Dorsolateral prefrontal cortex (tissue), 122 donors: ENCODE measurements at places on chromosomes 11 and 22. TPM values are rescaled to one million over a fixed set of nuclear protein-coding genes. Genes with fewer than 3 reads are reported as not detected.

- DNase-seq: no peak
Measured at GRCh38 chr11:15489281-15489680, 374.6 kb downstream of the INSC start.

The DBX1 gene
- total RNA-seq: not detected

The OR52I1 gene
- not detected for total RNA-seq

GRCh38 chr11:34343153-34343552, 14.7 kb downstream of the ABTB2 start:
- no peak for DNase-seq

DNA sequence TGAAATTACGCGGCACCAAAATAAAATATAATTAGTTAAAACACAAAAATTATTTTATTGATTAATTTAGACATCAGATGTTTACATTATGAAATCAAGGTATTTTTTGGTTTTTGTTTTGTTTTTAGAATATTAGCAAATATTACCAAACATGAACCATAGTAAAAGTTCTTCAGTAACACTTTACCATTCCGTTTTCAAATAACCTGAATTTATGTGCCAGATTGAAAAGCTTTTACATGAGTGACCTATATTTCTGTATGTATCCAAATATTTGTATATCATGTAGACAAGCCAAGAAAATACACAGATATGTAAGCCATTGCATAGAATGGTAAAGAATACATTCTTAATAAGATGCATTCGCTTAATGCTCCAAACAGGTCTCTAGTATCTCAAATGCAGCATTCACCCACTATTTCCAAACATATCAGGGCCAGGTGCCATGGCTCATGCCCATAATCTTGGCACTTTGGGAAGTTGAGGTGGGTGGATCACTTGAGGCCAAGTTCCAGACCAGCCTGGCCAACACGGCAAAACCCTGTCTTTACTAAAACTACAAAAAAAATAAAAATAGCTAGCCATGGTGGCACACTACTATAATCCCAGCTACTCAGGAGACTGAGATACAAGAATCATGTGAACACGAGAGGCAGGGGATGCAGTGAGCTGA, 102.4 kb upstream of the SERPIND1 start:
- no peak for DNase-seq

GRCh38 chr11:35593143-35593542, 25.1 kb upstream of the FJX1 start:
- DNase-seq: no peak

DNA sequence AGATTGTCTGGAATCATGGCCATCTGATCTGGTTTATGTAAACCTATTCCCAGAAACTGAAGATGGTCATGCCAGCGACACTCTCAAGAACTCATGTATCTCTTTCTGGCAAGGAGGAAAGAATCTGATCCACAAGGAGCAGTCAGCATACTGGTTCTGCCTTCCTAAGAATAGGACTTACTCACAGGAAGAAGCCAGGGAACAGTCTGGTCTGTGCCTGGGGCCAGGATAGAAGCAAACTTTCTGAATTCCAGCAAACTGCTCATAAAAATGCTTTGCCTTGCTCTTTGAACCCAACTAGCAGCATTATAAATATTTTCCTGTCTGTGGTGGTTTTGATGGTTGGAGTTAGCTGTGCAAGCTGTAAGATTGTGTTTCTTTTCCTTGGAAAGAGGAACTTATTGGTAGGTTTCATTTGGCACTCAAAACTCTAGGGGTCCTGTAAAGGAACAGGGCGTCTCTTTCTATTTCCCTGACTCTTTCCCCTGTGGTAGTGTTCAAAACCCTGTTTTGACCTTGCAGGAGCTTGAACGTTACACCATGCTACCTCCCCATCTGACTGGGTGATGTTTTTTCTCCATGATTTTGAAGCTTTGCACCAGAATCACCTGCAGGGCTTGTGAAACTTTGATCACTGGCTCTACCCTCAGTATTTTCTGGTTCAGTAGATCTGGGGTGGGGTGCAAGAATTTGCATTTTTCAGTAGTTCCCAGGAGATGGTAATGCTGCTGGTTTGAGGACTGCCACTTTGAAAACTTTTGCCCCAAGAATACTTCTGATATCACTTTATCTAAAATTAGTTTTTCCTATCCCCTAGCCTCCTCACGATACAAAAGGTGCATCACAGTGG, 627.8 kb upstream of the ANO5 start:
- no peak for DNase-seq

DNA sequence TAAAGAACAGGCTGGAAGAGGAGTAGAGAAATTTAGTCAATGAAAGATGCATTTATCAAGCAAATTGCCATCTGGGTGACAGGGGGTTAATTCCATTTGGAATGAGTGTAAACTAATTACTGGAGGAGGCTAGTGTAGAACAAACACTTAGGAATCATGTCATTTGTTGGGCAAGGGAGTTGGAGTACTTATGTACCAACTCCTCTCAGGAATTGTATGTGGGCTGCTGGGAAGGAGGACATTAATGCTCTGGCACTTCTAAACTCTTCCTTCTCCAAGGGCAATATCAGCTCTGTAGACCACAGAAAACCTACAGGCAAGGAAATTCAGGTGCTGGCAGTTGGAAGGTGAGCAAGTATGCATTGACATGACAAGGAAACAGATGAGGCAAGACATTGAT, 141.0 kb downstream of the MSANTD4 start:
- DNase-seq: no peak

DNA sequence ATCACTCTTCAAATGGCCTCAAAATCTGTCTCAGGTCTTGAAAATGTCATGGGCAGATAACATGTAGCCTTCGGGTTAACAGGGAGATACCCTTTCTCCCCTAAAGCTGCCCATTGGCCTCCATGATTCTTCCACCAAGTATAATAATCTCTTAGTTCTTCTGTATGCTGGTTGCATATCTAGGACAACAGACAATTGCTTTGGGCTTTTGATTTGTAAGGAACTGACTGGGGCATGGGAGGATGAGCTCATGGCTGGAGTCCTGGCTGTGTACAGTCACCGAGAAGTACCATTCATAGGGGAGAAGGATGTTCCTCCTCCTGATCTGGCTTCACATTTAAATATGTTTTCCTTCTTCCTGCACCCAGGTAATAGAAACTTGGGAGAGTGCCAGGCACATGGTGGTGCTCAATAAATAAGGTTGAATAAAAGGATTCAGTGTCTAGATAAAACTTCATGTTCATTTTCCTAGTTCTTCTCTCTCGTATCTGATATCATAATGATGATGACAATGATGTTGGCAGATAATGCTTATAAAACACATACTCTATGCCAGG, 2.8 kb upstream of the AMPD3 start:
- DNase-seq: no peak

DNA sequence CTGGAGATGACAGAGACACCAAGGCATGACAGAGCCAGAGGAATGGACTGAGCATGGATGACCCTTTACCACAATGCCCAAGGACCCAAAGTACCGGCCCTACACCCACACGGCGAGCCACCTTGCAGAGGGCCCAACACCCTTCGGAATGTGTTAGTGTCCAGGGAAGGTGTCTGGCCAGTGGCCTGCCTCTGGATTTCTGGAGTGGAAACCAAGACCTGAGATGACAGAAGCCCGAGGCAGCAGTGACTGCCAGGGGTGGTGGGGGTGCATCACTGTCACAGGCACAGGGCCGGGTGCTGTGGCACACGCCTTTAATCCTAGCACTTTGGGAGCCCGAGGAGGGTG, 28.7 kb downstream of the PDGFB start:
- DNase-seq: peak; percentile 27
